ENCODE measurements at places on chromosomes 11 and 22. TPM values are rescaled to one million over a fixed set of nuclear protein-coding genes. Genes with fewer than 3 reads are reported as not detected.

GRCh38 chr11:19646308-19646707 is 66.3 kb upstream of the NAV2 start:
- H3K4me1 ChIP-seq, result no peaks in the 10 kb centered on the region
- DNase-seq, result no peak
- no peaks in the 10 kb centered on the region for H3K27me3 ChIP-seq

GRCh38 chr11:69576069-69576782 is 64.7 kb upstream of the CCND1 start:
- H3K27me3 ChIP-seq, result no peaks in the 10 kb centered on the region
- H3K27ac ChIP-seq, result no peak overlapping the region
- H3K4me3 ChIP-seq, result no peak overlapping the region
- H3K36me3 ChIP-seq, result no peaks in the 10 kb centered on the region
- no peaks in the 10 kb centered on the region for H3K4me1 ChIP-seq

DNA sequence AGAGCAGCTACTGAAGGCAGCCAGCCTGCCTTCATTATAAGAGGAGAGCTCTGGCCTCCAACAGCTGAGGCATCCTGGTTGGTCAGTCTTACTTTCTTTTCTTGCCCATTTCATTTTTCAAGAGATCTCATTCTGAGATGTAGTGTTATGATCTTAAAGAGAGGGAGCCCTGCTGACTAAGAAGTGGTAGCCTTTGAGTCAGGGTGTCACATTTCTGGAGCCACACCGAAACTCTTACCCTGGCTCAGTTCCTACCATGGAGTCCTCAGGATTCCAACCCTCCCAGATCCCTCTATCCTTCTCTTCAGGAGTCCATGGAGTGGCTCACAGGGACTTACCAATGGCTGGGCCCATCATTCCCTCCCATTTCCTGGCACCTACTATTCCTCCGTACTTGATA is 386.1 kb upstream of the LARGE1 start:
- H3K27ac ChIP-seq, result no peak overlapping the region
- no peak overlapping the region for H3K4me3 ChIP-seq
- H3K27me3 ChIP-seq, result no peaks in the 10 kb centered on the region
- no peaks in the 10 kb centered on the region for H3K36me3 ChIP-seq
- no peak for DNase-seq
- no peaks in the 10 kb centered on the region for H3K4me1 ChIP-seq

DNA sequence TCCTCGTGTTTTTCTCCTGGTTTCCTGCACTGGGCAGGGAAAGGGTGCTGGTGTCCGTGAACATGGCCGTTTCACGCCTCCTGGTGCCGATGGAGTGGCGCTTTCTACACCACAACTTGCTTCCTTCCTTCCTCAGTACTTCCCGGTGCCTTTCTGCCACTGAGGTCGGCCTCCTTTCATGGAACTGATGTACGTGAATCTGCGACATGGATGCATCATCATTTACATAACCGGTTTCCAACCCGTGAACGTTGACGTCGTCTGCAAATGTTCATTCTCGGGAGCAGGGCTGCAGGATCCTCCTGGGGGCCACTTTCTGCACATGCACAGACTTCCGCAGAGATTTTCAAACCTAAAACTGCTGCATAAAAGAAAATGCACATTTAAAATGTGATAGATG is 474.4 kb downstream of the BRD1 start:
- no peaks in the 10 kb centered on the region for H3K4me1 ChIP-seq
- no peak for DNase-seq
- no peaks in the 10 kb centered on the region for H3K36me3 ChIP-seq
- H3K27me3 ChIP-seq, result no peaks in the 10 kb centered on the region
- no peak overlapping the region for H3K4me3 ChIP-seq

DNA sequence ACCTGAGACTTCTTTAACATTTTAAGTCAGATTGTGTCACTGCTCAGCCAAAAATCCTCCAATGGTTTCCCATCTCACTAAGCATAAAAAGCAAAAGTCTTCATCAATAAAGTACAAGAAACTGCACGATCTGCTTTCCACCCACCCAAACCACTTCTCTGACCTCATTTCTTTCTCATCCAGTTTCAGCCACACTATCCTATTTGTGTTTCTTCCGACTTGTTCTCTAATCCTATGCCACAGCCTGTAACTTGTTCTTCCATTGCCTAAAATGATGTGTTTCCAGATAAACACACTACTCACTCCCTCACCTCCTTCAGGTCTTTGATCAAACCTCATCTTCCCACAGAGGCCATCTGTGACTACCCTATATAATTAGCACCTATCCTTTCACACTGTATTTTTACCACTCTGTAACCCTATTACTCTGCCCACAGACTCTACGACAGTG is 28.4 kb downstream of the ARHGAP32 start:
- no peaks in the 10 kb centered on the region for H3K36me3 ChIP-seq
- H3K4me1 ChIP-seq, result no peaks in the 10 kb centered on the region
- no peak for DNase-seq
- no peak overlapping the region for H3K27ac ChIP-seq

ZNF214 gene
- total RNA-seq, result 3.3 TPM

DNA sequence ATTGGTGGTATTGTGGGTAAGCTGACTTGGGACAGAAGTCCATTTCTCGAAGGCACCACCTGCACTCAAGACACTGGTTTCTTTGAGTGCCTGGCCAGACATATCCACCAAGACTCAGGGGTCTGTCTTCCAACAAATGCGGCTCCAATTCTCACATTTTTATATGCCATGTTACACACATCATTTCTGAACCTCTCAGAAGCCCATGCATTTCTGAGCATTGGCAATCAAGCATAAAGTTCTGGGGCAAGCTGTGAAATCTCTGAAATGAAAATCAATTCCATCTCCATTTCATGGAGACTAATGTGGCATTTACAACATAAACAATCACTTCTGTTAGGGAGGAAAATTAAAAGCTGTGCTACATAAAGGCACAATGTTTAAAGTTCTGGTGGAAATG is 243.7 kb downstream of the KIRREL3 start:
- no peak for DNase-seq
- no peak overlapping the region for H3K4me3 ChIP-seq
- no peaks in the 10 kb centered on the region for H3K4me1 ChIP-seq
- H3K36me3 ChIP-seq, result no peaks in the 10 kb centered on the region
- H3K27ac ChIP-seq, result no peak overlapping the region

GRCh38 chr22:17794726-17795542 is 20.7 kb upstream of the BID start:
- H3K27me3 ChIP-seq, result no peaks in the 10 kb centered on the region
- H3K4me1 ChIP-seq, result no peaks in the 10 kb centered on the region
- H3K36me3 ChIP-seq, result peaks cover 12% of the 10 kb centered on the region
- no peak for DNase-seq
- no peak overlapping the region for H3K27ac ChIP-seq

DNA sequence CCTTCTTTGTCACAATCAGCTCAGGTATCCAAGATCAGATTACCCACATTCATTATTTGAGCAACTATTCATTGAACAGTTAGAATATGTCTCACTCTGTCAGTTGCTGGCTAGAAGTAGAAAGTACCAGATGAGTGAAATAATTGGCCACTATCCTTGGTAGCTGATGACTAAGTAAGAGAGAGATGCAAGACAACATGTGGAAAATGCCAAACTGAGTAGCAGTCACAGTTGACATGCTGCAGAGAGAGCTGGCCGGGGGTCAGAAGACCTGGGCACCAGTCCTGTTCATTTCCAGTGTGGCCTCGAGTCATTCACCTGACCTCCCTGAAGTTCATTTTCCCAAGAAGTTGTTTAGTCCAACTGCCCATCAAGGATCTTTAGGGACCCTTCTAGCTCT is 22.5 kb upstream of the SMIM35 start:
- H3K27ac ChIP-seq, result no peak overlapping the region
- no peaks in the 10 kb centered on the region for H3K36me3 ChIP-seq
- no peak for DNase-seq

TTC38 gene
- total RNA-seq, result 278 TPM

- H3K4me1 ChIP-seq, result no peaks in the 10 kb centered on the region
- H3K27ac ChIP-seq, result no peak overlapping the region
- no peak for DNase-seq
Measured at GRCh38 chr22:45840483-45840882, 136.5 kb downstream of the WNT7B start.

F2 gene
- 1,327 TPM for total RNA-seq

GRCh38 chr11:65654375-65655349 is 8.1 kb downstream of the RELA start:
- no peaks in the 10 kb centered on the region for H3K27me3 ChIP-seq
- DNase-seq, result no peak
- H3K36me3 ChIP-seq, result peaks cover 9% of the 10 kb centered on the region

GRCh38 chr11:27312110-27312509 is 50.9 kb downstream of the CCDC34 start:
- H3K4me3 ChIP-seq, result no peak overlapping the region
- peaks cover 23% of the 10 kb centered on the region for H3K4me1 ChIP-seq
- H3K27me3 ChIP-seq, result no peaks in the 10 kb centered on the region
- DNase-seq, result no peak
- no peaks in the 10 kb centered on the region for H3K36me3 ChIP-seq
- no peak overlapping the region for H3K27ac ChIP-seq

DNA sequence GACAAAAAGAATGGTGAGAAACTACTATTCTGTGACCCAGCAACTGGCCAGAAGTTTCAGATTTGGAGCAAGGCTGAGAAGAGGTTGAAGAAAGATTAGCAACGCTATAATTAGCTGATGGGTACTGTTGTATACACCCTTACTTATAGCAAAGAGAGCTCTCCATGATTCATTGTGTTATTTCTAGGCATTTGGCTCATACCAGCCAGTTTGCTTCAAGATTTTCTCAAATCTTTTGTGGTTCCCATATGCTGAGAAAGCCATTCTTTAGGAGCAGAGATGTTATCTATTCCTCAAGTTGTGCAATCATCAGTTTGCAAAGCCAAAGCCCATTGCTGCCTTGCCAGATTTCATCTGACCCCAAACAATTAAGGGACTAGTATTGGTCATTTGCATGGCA is 179.4 kb downstream of the ETS1 start:
- no peaks in the 10 kb centered on the region for H3K27me3 ChIP-seq
- H3K36me3 ChIP-seq, result no peaks in the 10 kb centered on the region
- no peaks in the 10 kb centered on the region for H3K4me1 ChIP-seq
- no peak overlapping the region for H3K27ac ChIP-seq
